NCI-H2029 treated with DMSO at 0.1 percent for 48 hours (cell line): ENCODE measurements at places on chromosomes 16 and 17.

GRCh38 chr16:66925322-66925840, at the start of gene RRAD:
Gene RRAD (minus strand): TSS chr16:66925535. CDS start chr16:66925179, 356 bp downstream.
- DNase-seq: no peak

DNA sequence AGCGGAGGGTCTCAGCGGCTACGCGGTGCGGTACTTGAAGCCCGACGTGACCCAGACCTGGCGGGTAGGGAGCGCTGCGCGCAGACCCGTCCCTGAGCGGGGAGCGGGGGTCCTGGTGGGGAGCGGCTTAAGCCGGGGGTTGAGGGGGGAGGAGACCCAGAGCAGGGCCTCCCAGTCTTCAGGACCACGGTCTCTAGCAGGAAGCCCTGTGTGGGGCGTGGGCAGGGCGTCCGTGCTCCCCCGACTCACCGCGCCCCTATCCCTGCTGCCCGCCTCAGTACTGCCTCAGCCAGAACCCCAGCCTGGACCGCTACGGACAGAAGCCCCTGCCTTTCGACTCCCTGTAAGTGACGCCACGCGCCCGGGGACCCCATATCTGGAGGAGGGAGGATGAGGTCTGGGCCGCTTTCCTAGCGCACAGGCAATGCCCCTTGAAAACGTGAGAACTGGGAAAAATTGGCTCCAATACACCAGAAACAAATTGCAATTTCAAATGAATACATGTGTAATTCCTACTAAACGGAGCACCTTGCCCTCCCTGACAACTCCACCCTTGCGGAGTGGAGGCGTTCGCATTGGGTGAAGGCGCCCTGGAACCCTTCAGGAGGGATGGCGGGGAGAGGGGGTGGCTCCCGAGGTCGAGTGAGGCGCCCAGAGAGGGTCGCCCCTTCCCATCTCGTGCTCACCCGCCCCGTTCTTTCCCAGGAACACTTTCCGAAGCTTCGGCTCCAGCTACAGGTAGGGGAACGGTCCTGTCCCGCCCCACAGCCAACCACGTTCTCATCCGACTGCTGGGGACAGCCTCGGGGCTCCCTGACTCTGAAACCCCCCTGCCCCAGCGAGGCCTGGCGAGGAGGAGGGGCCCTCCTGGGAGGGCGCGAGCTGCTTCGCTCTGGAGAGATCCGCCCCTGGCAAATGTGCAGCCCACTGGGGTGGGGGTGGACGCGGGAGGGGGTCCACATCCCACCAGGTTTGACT, 14.6 kb upstream of the CNGB1 start:
- DNase-seq: no peak

GRCh38 chr17:46935658-46936266, 12.8 kb downstream of the GOSR2 start:
- DNase-seq: no peak

GRCh38 chr16:57903656-57904055, 67.3 kb downstream of the CNGB1 start:
- DNase-seq: no peak

DNA sequence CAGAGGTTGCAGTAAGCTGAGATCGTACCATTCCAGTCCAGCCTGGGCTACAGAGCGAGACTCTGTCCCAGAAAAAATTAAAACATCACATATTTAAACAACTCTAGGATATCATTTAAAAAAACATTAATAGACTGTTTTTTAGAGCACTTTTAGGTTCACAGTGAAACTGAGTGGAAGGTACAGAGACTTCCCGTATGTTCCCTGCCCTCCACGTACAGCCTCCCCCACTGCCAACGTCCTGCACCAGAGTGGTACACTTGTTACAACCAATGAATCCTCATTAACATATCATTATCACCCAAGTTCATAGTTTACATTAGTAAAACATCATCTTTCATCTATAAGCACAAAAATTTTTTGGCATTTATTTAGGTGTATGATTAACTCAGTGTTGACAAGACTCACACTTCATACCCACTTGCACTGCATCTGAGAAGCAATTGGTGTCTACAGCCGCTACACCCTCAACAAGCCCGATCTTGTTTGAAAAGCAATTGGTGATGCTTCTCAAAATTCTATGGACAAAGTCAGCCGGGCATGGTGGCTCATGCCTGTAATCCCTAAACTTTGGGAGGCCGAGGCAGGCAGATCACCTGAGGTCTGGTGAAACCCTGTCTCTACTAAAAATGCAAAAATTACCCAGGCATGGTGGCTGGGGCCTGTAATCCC, 39.9 kb upstream of the STH start:
- DNase-seq: no peak

- no peak for DNase-seq
Measured at GRCh38 chr17:50560931-50561745, 623 bp downstream of the CACNA1G start.

DNA sequence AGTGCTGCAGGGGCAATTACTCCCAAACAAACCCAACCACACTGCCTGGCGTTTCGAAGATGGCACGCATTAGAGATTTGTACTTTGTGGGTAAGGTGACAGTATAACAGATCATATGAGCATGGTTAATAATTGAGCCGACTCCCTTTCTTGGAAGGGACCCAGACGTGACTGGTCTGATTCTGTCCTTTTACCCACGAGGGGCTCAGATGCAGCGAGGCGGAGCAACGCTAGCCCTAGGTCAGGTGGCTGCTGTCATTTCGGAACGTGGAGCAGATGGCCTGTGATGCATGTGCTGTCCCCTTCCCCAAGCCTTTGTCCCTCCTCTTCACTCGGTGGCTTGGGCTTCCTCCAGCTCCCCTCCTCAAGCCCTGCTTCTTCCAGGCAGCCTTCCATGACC, 84.2 kb downstream of the SNX29 start:
- DNase-seq: no peak

- DNase-seq: no peak
Measured at GRCh38 chr17:73357318-73357717, 45.5 kb upstream of the CDC42EP4 start.

DNA sequence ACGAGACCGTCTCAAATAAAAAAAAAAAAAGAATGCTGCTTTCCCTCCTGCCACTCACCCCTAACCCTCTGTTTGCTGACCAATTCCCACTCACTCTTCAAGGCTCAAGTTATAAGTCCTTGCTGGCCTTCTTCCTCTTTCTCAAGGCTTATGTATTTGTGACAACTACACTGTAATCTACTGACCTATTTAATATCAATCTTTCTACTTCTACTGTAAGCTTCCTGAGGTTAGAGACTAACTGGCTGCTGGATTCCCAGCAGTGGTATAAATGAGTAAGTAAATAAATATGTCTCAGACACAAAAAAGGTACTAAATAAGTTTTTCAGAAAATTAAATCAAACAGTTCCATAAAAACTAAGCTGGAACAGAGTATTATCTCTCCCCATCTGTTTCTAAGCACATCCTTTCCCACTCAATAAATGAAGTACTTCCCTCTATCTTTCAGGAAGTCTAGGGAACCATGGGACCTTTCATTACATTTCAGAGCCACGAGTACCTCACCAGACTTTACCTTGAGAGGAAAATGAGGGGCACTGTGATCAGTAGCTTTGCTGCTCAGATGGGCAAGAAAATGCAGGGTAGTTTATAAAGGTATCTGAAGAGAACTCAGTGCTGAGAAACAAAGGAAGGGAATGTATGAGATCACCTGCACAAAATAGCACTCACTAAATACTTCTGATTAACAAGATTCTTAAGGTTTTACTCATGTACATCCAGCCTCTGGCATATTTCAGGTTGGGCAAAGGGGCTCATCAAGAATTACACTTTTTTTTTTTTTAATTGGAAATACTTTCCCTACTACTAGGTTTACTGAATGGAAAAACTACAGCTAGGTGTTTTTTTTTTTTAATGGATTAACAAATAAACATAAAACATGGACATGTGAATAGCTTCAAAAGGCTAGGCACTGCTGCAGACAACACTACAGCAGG, 10.8 kb downstream of the SSH2 start:
- no peak for DNase-seq

- no peak for DNase-seq
Measured at GRCh38 chr16:4323845-4324488, 8.1 kb downstream of the GLIS2 start.

- no peak for DNase-seq
Measured at GRCh38 chr17:73138541-73139138, 26.2 kb upstream of the SSTR2 start.

GRCh38 chr17:16255481-16255921, 38.5 kb downstream of the PIGL start:
- peak; percentile 66 for DNase-seq

DNA sequence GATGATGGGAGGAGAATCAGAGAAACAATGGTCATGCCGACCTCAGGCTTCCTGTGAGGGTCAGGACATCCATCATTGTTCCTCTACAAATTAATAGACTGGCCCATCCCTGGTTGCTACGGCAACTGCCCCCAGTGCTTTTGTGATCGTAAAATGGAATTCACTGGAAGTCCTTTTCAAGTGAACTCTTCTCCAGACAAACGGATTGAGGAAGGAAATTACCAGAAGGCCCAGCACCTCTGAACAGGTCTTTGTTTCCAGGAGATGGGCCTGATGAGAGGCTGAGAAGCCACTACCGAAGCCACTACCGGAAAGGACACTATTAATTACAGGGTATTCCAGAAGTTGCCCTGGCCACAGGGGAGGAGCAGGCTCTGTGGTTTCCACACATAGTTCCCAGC, 126.0 kb downstream of the MGAT5B start:
- no peak for DNase-seq

DNA sequence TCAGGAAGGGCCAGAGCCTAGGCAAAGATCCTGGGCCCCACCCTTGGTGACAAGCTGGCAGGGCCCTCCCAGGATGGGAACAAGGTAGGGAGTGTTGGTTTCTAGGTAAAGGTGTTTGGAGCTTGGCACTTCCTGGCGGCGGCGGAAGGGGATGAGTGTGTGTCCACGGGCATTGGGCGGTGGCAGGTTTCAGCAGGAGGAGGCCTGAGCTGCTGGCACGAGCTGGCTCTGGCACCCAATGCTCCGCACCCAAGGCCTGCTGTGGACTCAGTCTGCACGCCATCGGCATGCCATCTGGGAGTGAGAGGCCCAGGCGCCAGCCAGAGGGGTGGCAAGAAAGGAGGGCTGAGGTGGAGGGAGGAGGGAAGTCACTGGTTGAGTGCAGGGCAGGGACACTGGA, 46.9 kb upstream of the TAC4 start:
- no peak for DNase-seq
